ENCODE measurements at places on chromosomes 6 and 20.

GRCh38 chr6:81326881-81327561 lies 425.5 kb downstream of the TENT5A start:
- no peak for DNase-seq

- DNase-seq: no peak
Observed at GRCh38 chr20:57082357-57082945, 184.0 kb downstream of the BMP7 start.

- no peak for DNase-seq
Observed at GRCh38 chr20:23187751-23188150, 101.6 kb upstream of the CD93 start.

GRCh38 chr6:111517965-111518364 lies 34.9 kb upstream of the REV3L start:
- DNase-seq: no peak

DNA sequence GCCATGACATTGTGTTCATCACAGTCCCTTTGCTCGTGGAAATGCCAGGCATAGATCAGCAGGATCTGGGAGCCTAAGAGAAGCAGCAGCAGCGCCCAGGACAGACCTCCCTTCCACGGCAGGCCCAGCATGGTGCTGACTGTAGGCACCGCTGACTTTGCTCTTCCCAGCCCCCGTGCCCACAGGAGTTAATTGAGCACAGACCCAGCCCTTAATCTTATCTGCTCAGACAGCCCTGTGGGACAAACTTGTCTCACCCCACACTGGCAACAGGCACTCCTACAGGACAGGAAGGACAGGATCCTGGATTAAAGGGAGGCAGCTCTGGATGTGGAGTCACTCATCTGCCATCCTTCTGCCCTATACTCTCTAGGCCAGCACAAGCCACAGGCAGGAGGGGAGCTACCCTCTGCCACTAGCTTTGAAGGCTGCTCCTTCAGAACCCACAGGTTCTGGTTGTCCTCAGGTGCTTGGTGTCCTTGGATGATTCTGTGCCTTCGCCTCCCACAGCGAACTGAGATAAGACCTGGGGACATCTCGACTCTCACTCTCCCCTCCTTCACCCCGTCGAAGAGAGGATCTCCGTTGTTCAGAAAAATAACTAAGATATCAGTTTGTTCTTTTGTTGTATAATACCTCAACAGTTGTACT lies at the start of gene CST9L:
Gene CST9L (minus strand): TSS at position 165 of the 651 bp plus-strand sequence. CDS start 34 bp downstream, at position 131.
- DNase-seq: no peak
